ENCODE measurements at places on chromosomes 12 and 14. TPM values are rescaled to one million over a fixed set of nuclear protein-coding genes. Genes with fewer than 3 reads are reported as not detected.

SYNE2 gene
- 10.3 TPM for total RNA-seq

LIN52 gene
- total RNA-seq: 4.9 TPM

PCED1B gene
- total RNA-seq: 19.7 TPM

PPP2R5E gene
- total RNA-seq: 19.3 TPM

KCNK10 gene
- not detected for total RNA-seq
